CD4-positive, alpha-beta T cell treated with Interleukin-1 beta for 1 hour (primary cell): ENCODE measurements at places on chromosomes 13 and 19.

DNA sequence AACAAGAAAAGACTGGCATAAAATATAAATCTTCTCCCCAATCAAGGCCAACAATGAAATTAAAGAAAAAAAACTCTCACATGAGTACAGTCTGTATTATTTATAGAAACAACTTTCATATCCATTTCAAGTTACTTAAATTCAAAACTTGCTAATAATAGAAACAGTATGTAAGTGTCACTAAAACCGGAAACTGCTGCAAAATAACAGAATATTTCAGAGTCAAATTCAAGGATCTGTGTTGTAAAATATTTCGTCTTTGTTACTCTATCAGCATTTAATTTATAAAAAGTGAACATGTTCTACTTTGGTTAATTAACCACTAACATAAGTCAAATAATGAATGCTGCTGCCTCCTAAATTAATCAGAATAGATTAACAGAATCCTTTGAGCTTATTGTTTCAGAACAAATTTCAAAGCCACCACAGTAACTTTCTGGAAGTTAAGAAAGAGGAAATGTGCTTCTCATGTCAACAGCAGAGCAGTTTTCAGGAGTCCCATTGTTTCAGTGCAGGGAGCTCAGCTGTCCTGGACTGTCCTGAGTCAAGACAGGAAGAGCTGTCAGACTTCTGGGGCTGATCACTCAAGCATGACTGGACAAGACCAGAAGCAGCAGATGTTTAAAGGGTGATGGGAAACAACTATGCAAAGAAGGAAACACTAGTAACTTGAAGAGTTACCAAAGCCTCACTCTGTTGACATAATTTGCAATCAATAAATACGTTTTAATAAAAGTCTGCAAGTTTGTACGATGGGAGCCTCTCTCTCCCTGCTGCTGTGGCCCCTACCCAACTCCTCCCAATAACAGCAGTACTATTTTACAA, 76.9 kb downstream of the FOXO1 start:
- DNase-seq: no peak

DNA sequence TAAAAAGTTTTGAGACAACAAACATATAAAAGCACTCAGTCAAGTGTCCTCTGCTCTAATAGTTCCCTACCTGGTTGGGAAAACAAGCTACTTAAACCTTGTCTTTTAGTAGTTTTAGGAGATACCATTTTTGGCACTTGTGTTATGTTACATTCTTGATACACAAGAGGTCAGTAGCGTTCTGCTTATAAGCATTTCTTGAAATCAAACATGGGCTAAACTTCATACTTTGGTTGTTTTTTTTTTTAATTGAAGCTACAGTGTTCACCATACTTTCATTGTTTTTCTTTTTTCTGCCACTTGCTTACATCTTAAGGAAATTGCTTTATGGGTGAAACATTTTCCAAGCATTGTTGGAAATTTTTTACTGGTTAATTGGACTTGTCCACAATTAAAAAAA, 12.9 kb downstream of the NHLRC3 start:
- peak; percentile 29 for DNase-seq

DNA sequence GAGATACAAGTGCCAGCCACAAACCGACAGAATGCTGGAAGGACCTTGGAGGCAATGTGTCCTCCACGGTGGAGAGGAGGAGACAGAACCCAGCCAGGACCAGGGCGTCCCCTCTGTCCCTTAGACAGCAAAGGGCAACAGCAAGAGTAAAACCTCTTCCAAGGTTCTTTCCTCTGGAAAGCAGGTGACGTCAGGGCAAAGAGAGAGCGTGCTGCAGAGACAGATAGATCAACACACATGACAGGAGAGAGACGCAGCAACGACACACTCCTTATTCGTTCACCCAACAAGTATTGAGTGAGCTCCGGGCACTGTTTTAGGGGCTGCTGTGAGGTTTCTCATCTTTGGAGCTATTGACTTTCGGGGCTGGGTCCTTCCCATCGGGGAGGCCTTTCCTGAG, 1.3 kb upstream of the GALP start:
- no peak for DNase-seq

GRCh38 chr19:46860846-46861690, at the start of gene ARHGAP35:
Gene ARHGAP35 (plus strand): TSS chr19:46860997. CDS start chr19:46918676, 57,679 bp downstream.
- peak; percentile 87 for DNase-seq

- DNase-seq: no peak
Observed at GRCh38 chr13:87147076-87147475, 524.1 kb upstream of the SLITRK5 start.

- peak; percentile 57 for DNase-seq
Observed at GRCh38 chr13:80342471-80343371, 1.8 kb upstream of the SPRY2 start.

DNA sequence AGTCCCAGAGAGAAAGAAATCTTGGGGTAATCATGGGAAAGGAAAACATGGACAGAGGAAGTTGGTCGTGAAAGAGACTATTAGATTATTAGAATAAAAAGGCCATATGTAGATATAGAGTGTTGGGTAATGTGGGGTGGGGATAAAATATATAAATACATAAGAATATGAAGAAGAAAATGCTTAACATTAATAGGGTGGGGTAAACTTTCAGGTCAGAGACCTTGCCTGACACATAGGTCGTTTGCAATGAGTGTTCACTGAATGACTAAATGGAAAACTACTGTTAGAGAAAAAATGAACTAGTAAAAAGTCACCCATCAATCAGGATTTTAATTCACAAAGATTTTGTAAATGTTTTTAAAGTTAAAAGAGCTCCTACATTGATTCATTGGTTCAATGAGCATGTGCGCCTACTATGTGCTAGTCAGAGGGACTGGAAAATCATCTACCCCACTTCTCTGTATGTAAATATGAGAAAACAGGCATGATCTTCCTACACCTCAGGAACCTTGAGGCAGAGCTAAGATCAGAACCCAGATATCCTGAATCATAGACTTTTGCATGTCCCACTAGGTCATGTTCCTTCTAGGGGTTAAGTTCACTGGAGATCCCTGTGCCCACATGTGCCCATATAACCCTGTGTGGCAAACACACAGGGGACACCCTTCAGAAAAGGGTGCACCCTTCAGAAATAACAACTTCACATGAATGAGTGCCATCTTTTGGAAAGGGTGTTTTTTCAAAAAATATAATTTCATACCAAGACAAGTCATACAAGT, 24.6 kb upstream of the KLF12 start:
- no peak for DNase-seq

GRCh38 chr13:110797230-110797877, 83.9 kb downstream of the ING1 start:
- DNase-seq: no peak

DNA sequence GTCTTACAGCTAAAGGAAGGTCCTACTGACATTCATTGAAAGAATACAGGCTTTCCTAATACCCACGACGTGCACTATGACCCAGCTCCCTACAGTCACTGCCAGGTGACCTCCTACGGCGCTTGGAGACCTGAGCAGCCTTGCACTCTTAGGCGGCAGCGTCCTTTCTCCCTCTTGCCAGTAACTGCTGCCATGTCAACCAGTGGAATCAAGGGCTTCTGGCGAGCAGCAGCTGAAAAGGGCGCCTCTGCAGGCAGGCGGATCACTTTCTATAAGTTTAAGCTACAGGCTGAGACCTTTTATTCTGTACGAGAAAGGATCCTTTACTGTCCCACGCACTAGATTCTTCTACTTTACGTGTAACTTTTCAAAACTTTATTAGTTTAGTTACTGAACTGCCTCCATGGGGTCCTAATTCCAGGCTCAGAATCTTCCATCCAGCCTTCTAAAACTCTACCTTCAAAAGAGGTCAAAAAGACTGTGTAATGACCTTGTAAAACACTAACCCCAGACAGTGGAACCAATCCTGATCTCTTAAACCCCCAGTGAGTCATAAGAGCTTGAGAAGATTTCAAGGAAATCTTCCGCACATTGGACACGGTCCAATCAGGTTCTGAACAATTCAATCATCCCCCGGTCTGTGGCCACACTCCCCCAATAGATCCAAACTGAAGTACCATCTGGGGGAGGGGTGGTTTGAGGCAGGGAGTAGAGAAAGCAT, 1.9 kb downstream of the KCTD12 start:
- peak; percentile 26 for DNase-seq
